ENCODE measurements at places on chromosomes 4 and X. TPM values are rescaled to one million over a fixed set of nuclear protein-coding genes. Genes with fewer than 3 reads are reported as not detected.

EFHC2 gene
- total RNA-seq = not detected

RGN gene
- total RNA-seq = not detected

FAM241A gene
- 8.2 TPM for total RNA-seq

ADH1C gene
- total RNA-seq = not detected

GPR119 gene
- not detected for total RNA-seq

SSX4B gene
- total RNA-seq = not detected

All from MCF 10A (cell line).